Stromal cell of bone marrow (primary cell): ENCODE measurements at places on chromosomes 4 and X.
A peak's percentile ranks its signal among the peaks of the same experiment; 100 is the strongest.

DNA sequence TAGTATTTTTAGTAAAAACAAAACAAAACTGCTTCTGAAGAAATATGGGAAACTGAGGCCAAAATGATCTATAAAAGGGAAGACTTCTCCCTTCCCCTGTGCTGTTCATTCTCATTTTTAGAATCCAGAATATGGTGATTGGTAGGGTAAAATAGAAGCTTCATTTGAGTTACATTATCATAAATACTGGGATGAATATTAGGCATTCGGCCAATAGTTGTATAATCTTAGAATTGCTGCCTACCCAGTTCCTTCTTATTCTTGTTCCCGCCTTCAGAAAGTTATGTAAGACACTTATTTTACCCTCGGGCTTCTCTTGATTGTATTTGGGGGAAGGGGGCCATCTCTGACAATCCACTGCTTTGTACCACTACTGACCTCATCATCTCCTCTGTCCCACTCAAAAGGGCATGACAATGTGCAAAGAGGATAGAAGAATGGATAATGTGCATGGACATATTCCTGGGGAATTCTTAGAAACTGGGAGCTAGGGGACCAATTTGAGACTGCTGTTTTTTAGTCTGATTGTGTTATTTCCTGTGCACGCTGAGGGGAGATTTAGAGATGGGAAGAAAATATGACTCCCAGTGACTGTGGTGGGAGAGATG is 588 bp downstream of the ART3 start:
- DNase-seq: no peak

DNA sequence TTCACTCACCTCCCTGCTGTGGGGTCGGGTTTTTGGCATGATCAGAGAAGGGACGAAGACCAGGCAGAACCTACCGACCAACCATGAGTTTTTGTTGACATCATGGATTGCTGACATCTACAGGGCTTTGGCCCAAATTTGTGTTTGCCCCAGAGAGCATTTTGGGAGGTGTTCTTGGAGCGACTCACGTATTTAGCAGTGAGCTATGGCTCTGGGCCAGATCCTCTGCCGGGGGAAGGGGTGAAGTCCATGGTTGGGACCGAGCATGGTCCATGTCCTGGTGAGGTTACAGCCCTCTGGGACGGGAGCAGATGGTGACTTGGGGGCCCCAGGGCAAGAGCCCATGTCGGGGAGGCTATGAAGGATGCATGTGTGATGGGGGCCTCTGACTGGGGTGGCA is 17.4 kb downstream of the SORCS2 start:
- DNase-seq: no peak

DNA sequence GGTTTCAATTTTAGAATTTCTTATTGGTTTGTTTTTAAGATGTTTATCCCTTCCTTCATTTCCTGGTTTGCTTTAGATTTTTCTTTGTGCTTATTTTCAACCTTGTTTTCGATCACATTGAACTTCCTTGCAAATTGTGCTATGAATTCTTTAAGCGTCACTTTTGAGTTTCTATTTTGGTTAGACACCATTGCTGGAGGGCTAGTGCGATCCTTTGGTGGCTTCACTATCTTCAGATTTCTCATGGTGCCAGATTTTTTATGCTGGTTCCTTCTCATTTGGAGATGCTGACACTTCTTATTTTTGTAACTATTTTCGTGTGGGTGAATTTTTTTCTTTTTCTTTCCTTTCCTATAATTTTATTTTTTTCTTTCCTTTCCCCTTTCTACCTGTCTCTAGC is 227.2 kb upstream of the HDX start:
- DNase-seq: no peak

DNA sequence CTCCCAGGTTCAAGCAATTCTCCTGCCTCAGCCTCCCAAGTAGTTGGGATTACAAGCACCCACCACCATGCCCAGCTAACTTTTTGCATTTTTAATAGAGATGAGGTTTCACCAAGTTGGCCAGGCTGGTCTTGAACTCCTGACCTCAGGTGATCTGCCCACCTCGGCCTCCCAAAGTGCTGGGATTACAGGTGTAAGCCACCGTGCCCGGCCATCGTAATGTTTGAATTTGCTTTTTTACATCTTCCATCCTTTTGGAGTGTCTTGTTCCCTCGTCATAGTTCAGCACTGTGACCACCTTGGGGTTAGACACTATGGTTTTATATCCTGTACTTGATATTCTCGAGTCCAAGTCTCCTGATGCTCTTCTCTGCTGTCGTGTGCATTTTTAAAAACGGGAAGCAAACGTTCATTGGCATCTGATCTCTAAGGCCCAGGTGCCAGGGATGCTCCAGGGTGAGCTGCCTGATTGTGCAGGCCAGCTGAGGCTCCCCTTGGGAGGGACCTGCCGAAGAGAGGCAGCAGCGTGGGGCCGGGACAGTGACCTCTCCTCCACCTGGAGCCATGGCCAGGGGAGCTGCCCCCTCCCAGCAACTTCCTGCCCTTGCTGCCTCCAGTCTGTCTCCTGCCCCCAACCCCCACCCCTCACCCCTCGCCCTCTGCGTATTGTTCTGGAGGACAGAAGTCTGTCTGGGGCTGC is 16.7 kb downstream of the DGKQ start:
- DNase-seq: no peak

GRCh38 chr4:3832536-3833220 is 66.5 kb downstream of the ADRA2C start:
- DNase-seq: no peak

GRCh38 chr4:57214654-57215411 is 104.6 kb upstream of the IGFBP7 start:
- DNase-seq: no peak

DNA sequence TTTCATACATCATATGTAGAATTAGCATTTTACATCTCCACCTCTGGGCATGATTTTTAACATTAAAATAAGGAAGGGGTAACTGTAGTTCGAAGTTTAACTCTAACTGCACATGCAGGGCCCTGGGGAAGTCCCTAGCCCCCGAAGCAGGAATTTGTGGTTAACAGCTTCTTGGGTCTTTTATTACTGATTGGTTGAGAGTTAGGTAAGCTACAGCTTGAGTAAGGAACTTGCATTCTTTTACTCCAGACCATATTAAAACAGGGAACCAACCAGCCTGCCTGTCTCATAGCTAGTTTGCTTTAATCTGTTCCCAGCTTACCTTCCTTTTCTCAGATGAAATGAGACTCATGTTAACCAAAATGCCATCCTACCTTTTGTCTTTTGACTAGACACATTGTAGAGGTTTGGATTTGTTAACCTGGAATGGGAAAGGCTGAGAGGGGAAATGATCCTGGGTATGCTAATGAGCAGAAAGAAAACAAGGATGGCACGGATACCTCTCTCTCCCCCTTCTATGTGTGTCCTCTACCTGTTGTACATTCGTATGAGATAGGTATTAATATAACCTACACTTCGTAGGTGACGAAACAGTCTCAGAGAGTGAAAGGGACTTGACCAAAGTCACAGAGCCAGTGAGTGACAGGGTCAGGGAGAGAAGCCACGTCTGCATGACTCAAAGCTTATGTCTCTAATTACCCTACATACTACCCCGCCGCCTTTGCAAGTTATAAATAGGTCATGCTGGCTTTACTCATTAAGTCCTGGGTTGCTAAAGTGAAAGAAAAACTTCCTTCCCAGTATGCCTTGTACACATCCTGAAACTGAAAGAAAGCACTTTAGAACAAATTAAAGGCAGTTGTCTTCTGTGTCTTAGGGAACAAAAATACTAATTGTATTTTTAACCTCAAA is 119.5 kb upstream of the AFF2 start:
- peak; percentile 3 for DNase-seq

DNA sequence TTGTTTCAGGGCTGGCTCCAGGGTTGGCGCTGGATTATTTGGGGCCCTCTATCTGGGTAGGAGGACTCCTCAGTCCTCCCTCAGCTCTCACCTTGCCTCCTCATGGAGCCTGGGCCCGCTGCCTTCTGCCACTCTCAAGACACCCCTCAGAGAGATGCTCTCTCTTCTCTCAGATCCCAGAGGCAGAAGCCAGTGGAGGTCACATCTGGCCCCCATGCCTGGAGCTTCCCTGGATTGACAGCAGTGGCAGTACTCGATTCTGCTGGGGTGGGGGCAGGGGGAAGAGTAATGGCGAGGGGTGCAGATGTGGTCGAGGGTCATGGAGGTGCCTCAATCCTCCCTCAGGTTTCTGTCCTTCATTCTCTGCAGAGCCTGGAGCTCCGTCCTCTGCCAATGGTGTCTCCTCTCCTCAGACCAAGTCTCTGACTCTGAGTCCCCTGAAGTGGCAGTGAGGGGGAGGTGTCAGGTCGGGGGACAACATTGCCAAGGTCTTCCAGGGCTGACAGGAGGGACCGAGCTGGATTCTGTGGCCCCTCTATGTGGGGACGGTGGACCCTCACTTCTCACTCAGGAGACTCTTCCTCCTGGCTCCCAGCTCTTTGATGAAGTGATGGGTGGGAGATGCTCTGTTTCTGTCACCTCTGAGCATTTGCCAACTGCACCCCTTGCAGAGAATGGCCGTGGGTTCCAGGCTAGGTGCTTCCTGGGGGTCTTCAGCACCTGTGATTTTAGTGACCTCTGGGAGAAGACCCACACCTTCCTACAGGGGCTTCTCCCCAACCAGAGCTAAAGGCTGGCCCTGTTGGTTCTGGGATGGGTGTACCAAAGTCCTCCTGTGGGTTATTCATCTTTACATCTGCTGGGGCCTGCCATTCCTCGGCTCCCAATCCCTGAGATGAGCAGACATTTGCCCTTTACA is 10.9 kb upstream of the HSFX1 start:
- no peak for DNase-seq

DNA sequence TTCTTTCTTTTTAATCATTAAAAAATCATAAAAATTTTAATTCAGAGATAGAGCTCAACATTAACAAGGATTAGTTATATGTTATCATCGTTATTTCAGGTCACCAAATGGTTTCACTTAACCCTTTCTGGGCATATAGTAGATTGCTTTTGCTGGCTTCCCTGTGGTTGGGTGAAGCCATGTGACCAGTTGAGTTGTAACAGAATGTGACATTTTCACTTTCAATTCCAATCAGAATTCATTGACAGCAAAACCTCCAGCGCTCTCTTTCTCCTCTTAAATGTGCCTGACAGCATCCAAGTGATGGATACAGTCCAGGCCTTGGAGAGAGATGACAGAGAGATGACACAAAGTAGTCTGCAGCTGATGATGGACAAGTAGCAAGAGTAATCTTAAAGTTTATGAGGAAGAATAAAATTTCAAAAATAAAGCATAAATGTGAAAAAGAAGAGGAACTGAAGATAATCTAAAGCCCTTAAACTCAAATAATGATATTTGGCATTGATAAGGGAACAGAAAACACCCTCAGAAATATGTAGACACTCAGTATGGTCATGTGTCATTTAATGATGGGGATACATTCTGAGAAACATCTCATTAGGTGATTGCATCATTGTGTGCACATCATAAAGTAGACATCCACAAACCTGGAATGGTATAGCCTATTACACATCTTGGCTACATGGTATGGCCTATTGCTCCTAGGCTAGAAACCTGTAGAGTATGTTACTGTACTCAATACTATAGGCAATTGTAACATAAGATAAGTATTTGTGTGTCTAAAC is 92.3 kb upstream of the QRFPR start:
- DNase-seq: no peak

GRCh38 chrX:100964362-100964761 is 5.1 kb upstream of the ARL13A start:
- no peak for DNase-seq

- peak; percentile 33 for DNase-seq
Measured at GRCh38 chr4:47315346-47315745, 148.2 kb downstream of the COMMD8 start.

- no peak for DNase-seq
Measured at GRCh38 chr4:139556724-139557555, 921 bp upstream of the SETD7 start.

DNA sequence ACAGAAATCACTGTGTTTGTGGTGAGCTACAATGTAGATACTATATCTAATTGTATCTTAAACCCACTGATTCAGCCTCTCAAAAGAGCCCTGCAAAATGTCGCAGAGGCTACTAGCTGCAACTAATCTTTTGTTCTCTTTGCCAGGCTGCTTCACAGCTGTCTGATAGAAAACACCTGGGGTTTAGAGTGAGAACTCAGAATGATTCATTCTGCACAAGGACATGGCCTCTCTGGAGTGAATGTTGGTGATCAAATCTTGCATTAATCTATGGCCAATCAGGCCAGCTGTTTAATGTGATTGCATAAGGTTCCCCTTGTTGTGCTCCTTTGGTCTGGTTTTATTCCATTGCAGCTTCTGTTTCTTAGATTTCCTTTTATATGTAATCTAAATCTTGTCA is 100.3 kb downstream of the EMCN start:
- no peak for DNase-seq

DNA sequence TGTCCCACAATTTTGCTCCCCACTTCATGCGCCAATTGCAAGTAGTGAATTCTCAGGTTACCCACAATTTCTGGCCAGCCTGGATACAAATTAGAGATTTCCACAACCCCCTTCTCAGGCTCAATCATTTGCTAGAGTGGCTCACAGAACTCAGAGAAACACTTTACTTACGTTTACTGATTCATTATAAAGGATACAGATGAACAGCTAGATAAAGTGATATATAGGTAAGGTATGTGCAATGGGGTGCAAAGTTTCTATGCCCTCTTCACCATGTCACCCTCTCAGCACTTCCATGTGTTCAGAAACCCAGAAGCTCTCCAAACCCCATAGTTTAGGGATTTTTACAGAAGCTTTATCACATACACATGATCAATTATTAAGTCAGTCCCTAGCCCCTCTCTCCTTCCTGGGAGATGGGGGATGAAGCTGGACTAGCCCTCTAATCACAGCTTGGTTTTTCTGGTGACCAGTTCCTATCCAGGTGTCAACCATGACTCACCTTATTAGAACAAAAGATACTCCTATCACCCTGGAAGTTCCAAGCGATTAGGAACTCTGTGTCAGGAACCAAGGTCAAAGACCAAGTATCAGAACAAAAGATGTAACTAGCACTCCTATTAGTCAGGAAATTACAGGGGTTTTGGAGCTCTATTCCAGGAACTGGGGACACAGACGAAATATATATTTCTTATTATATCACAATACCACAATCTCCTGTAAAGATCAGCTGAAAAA is 33.5 kb upstream of the PRRG1 start:
- DNase-seq: no peak

DNA sequence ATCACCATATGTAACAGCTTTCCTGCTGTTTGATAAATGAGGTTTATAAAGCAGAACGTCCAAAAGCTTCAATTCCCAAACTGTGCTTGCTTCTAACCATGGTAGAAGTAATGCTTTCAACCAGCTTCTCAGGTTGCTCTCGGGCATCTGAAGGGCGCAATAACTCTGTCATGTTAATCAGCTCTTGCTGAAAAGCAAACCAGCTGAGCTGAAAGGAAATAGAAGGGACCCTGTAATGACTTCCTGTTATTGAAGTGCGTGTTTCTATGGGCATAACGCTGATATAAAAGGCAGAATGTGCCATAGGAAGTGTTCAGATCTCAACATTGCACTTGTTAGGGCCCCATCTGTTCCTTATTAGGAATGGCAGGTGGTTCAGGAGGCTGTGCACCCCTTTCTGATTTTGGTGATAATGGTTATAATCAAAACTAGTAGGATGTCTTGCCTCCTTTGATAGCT is 21.2 kb downstream of the HERC3 start:
- no peak for DNase-seq

DNA sequence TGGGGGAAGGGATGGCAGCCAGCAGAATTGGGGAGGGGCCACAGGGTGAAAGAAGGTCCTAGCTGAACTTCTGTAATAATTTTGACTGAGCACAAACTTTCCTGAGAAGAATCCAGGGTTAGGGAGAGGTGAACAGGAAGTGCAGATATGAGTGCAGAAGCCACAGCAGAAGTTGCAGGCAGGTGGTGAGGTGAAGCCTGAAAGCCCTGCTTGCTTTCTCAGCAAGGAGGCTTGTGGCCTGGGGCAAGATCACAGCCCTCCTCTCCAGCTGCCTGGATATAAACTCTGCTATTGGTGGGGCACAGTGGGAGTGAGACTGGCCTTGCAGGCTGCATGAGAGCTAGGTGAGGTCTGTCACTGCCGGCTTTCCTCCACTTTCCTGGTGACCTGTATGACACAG is 44.1 kb upstream of the UPRT start:
- DNase-seq: no peak
